Dermis blood vessel endothelial cell (primary cell): ENCODE measurements at places on chromosomes 5 and 9.

DNA sequence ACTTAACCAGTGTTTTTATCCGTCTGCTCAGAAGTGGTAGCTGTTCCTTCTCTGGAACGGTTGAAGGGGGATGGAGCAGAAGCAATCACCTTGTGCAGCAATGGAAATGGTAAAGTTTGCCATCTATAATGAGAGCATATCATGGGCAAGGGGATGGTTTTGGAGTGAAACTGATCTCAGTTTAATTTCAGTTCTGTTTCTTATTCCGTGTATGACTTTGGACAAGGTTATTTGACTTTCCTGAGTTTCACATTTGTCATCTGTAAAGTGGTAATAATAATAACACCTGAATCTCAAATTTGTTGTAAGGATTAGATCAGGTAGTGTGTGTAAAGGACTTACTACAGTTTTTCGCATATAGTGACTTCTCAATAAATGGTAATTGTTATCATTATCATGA is 106.1 kb downstream of the PCSK1 start:
- DNase-seq = no peak

GRCh38 chr5:172852490-172853354 is 18.7 kb downstream of the ERGIC1 start:
- no peak for DNase-seq

GRCh38 chr9:68560071-68560844 is 19.6 kb upstream of the TMEM252 start:
- peak; percentile 44 for DNase-seq

- peak; percentile 59 for DNase-seq
Observed at GRCh38 chr9:94908583-94909249, 182.2 kb downstream of the AOPEP start.

GRCh38 chr9:106403081-106403480 is 459.9 kb upstream of the ZNF462 start:
- no peak for DNase-seq

GRCh38 chr5:179798771-179799643 is 5.2 kb downstream of the LTC4S start:
- no peak for DNase-seq

GRCh38 chr9:37925006-37925405 is 21.1 kb upstream of the SLC25A51 start:
- no peak for DNase-seq

GRCh38 chr5:128513806-128514205 is 24.2 kb downstream of the FBN2 start:
- no peak for DNase-seq

DNA sequence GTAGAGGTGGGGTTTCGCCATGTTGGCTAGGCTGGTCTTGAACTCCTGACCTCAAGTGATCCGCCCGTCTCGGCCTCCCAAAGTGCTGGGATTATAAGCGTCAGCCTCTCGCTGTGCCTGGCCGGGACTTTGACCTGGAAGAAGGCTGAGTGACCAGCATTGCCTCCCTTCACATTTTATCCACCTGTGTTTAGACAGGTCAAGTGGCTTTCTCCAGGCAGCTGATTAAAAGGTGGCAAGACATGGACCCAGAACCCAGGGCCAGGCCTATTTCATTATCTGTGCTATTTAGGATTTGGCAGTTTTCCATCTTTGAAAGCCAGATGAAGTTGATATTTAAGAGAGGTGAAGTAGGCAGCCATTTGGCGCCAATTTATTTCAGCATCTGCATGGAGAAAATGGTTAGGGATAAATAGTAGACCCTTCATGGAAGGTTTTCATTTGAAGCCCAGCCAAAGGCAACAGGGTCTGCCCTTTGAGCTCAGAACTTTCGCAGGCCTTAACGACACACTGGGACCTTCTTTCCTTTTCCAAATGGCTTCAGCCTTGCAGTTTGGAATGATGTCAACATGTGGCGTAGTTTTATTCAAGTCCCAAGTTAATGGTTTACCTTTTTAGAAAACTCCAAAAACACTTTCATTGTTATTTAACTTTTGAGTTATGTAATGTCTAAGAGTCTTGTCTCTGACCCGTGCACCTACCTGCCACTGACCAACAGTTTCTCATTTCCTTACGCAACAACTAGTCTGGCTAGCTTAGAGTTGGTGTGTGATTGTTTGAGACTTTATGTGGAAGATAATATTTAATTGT is 8.4 kb downstream of the DAPK1 start:
- no peak for DNase-seq

GRCh38 chr5:16534280-16534679 is 68.7 kb upstream of the ZNF622 start:
- no peak for DNase-seq

DNA sequence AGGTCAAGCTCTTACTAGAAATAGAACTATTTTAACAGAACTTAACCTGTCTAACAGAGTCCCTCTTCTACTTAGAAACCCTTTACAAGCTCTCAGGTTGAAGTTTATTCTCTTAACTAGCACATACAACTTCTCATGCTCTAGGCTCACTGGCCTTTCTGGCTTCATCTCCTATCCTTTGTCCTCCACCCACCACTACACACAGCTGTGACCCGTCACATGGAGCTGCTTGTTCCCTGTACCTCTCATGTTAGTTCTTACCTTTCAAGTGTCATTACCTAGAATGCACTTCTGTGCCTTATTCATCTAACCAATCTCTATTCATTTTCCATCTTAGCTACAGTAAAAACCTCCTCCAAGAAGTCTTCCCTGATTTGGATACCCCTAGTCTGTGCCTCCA is 89.4 kb upstream of the APC start:
- no peak for DNase-seq

DNA sequence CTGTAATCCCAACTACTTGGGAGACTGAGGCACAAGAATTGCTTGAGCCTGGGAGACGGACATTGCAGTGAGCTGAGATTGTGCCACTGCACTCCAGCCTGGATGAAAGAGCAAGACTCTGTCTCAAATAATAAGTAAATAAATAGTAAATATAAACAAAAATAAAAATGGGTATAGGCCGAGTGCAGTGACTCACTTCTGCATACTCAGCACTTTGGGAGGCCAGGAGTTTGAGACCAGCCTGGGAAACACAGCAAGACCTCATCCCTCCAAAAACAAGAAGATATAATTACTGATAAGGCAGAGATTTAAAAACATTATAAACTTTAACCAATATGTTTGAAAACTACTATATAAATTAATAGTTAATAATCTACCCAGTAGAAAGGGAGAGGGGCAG is 37.8 kb upstream of the SUSD1 start:
- no peak for DNase-seq

GRCh38 chr5:80213466-80213865 is 42.4 kb downstream of the SERINC5 start:
- no peak for DNase-seq

DNA sequence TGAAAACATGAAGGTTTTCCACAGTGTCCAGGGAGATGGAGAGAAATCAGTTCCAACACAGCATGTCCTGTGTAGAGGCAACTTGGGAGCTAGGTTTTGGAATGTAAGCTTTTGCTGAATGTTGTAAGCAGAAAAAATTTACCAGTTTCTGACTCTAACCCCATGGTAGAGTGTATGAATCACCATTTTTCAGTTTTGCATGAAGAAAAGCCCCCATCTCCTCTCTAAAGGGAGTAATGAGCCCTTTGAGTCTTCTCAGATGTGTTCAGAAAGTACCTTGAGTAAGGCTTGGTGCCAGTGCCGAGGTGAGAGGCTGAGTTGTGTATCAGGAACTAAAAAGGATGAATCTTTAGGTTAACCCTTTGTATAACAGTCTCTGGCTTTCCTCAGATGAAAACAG is 96.2 kb downstream of the ADRB2 start:
- DNase-seq = no peak

DNA sequence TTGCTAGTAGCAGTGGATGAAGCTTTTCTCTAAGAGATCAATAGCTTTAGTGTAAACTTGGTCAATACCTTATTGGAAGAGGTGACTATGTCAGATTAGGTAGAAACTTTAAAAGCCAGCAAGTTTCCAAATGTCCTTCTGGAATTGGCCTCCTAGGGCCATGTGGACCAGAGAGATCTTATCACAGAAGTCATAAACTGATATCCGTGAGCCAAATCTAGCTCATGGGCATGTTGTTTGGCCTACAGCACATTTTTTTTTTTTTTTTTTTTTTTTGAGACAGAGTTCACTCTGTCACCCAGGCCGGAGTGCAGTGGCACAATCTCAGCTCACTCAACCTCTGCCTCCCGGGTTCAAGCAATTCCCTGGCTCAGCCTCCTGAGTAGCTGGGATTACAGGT is 157.5 kb upstream of the CCDC152 start:
- DNase-seq = no peak

DNA sequence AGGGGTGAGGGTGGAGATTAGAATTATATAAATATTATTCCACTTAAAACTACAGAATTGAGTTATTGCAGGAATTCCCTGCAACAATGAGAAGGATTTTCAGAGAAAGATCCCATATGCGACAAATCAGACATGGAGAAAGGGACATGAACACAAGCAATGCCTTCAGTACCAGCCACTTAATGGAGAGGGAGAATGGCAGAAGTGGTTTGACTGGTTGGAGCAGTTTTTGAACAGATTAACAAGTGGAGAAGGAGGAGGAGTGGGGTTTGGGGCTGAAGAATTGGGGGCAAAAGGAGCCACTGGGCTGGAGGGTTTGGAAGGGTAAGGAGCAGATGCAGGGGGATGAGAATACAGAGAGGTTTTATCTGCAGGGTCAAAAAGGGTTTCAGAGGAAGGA is 620.9 kb upstream of the PTPRD start:
- no peak for DNase-seq

DNA sequence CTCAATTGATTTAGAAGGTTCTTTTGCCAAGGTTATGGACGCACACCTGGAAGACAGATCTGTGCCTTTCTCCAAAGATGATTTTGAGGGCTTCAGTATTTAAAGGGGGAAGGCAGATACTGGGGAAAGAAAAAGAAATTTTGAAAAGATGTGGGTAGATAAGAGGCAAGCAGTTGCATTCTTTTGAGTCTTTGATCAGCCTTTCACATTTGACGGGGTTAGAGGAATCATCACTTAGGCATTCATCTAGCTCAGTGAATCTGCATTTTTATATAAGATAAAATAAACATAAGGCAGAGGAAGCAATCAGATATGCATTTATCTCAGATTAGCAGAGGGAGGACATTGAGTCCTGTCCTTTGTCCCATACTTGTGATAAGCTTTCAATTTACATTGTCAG is 243.4 kb upstream of the RAI14 start:
- no peak for DNase-seq

- no peak for DNase-seq
Observed at GRCh38 chr5:158463938-158464337, 605.0 kb upstream of the CLINT1 start.

DNA sequence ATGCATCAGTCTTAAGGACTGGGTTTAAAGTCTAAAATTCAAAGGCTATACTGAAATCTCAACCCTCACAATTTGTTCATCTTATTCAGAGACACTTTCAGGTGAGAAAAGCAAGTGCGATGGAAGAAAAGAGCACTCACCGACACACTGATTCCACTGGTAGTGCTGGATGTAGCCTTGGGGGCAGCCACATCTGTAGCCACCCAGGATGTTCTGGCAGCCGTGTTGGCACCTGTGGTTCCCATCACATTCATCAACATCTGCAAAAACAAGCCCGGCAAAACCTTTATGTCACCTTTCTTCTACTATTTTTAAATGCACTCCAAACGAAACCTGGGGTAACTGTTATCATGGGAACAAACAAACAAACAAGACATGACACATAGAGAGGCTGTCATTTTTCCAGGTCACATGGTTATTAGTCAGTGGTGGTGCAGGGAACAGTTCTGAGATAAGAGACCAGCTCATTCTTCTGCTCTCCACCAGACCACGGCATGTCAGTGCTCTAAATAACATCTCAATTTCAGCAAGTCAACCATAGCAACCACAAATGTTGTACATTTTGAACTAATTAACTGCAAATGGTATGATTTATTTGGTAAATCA is 188.4 kb downstream of the SLC12A2 start:
- DNase-seq = peak; percentile 5

DNA sequence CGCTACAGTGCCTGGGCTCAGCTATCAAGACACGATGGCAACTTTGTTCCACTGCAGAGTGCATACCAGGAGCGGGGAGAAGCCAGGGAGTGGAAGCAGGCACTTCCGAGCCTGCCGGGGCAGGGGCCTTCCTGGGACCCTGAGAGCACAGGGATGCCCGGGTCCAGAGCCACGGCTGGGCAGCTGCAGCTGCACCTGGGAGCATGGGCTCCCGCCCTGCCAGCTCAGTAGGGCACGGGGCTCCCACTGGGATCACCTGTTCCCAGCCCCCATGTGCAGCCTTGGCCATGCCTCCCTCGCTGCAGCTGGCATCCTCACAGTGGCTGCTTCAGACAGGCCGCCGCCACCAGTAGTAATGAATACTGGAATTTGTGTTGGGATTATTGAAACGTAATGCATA is 391.5 kb downstream of the KDM4C start:
- no peak for DNase-seq

- peak; percentile 48 for DNase-seq
Observed at GRCh38 chr5:169650701-169651331, 13.7 kb downstream of the DOCK2 start.

- DNase-seq = peak; percentile 60
Observed at GRCh38 chr9:70085241-70085640, 41.6 kb downstream of the MAMDC2 start.

GRCh38 chr5:175809531-175810121 is 61.8 kb upstream of the CPLX2 start:
- DNase-seq = no peak

GRCh38 chr5:136890431-136891148 is 525.2 kb upstream of the TRPC7 start:
- no peak for DNase-seq

DNA sequence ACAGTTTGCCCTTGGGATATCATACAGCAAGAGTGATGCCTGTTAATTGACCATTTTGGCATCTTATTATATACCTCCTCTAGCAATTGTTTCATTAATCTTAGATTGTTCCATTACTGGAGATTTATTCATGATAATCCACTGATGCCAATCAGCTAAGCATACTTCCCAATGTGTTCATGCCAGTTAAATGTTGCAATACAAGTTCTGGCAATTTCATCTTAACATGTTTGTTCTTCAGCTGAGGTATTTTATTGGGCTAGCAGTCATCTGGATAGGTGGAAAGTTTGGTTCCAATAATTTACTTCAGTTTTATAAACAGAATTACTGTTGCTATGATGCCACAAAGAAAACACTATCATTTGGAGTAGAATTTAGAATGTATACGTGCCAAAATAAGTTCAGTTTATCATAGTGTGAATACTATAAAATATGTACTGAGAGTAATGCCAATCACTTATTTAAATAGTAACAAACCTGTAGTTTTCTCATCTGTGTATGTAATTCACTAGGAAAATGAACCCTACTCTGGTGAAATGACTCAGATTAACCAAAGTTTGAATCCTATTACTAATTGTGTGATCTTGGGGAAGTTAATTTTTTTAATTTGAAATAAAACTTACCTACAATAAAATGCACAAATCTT is 27.9 kb upstream of the IL31RA start:
- no peak for DNase-seq

- no peak for DNase-seq
Observed at GRCh38 chr5:53825016-53825415, 264.6 kb downstream of the NDUFS4 start.

GRCh38 chr5:3584724-3585531 is 10.7 kb upstream of the IRX1 start:
- no peak for DNase-seq

DNA sequence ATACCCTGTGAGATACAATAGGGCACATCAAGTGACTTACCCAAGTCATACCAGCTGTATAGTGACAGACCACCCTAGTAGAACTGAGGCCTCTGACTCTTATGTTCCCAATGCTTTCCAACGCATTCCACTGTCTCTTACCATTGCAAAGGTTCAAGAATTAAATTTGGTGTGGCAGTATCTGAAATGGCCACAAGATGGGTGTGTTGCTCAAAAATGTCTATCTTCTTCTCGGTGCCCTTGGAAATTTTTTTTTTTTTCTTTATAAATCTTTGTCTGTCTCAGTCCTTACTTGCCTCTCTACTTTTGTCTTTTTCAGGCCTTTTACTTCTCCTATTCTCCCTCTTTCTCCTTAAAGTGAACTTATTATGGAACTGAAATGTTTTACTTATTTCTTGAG is 48.4 kb downstream of the GPR21 start:
- peak; percentile 75 for DNase-seq
